Skeletal muscle cell (primary cell): ENCODE measurements at places on chromosomes 2 and 18.
A peak's percentile ranks its signal among the peaks of the same experiment; 100 is the strongest.

DNA sequence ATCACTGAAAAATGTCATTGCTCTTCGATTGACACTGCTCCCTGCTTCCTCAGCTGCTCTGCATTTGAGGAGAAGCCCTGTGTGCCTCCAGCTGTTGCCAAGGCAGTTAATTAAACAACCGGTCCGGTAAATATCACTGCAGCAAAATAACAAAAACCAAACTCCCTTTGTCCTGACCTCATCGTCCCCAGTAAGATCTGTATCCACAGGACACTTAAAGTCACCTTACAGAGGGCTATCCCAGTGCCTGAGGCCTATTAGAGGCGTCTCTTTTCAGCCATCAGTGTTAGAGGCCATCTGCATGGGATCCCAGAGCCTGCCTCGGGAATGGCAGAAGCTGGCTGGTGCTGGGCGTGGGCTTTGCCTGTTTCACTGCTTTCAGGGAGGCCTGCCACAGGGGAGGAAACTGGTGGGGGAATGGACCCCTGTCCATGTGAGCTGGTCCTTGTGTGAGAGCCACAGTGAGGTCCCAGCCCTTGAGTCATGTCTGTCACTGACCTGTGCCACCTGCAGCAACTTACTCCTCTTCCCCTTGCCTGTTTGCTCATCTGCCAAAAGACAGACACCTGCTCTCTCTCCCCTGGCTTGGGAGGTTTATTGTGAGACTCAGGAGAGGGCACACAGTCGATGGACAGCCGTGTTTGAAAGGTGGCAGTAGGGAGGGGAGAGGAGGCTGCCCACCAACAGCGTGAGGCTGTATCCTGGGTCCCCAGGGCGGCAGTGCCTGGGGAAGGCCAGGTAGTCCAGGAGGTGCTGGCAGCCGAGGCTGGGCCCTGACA lies 117.7 kb upstream of the MCFD2 start:
- no peak for DNase-seq

GRCh38 chr2:26016012-26016705 lies 17.7 kb upstream of the RAB10 start:
- no peak for DNase-seq

- DNase-seq = no peak
Measured at GRCh38 chr2:170298861-170299429, 121.0 kb downstream of the MYO3B start.

DNA sequence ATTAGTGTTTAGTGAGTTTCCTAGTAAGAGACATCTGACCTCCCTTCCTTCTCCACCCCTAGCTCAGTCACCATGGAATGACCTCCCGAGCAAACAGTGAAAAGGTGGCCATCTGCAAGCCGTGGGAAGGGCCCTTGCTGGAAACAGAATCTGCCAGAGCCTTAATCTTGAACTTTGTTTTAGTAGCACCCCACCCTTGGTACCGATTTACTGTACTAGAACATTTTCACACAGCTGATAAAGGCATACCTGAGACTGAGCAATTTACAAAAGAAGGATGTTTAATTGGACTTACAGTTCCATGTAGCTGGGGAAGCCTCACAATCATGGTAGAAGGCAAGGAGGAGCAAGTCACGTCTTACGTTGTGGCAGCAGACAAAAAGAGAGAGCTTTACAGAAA lies 655.8 kb downstream of the TSN start:
- DNase-seq = no peak

DNA sequence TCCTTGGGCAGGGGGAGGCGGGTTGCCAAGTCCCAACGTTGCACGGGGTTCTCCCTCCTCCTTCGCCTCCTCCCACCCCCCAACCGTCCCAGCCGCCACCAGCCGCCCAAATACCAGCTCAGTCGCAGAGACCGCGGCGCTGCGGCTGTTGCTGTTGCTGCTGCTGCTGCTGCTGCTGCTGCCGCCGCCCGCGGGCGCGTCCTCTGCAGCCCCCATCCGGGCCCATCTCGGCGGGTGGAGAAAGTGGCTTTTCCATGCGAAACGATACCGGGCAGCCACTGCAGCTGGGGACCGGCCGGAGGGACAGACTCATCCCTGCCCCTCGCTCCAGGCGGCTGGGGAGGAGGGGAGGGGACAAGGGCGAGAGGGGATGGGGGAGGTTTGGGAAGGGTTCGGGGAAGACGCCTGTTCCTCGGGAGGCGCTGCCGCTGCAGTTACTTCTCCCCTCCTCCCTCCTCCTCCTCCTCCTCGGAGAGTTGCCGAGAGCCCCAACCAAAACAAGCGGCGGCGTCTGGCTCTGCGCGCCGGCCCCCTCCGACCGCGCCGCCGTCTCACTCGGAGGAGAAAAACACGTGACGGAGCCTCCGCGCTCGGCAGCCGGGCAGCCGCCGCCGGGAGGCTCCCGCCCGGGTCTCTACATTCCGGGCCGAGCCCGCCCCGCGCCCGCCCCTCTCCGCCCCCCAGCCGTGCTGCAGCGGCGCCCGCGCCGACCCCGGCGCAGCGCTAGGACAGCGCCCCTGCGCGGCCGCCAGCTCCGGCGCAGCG lies at the start of gene IRS1:
IRS1 (minus strand) TSS at position 610 of the 765 bp plus-strand sequence. CDS start 1,082 bp downstream, outside the sequence.
- peak; percentile 57 for DNase-seq

- no peak for DNase-seq
Measured at GRCh38 chr18:7072593-7072992, 45.0 kb downstream of the LAMA1 start.

DNA sequence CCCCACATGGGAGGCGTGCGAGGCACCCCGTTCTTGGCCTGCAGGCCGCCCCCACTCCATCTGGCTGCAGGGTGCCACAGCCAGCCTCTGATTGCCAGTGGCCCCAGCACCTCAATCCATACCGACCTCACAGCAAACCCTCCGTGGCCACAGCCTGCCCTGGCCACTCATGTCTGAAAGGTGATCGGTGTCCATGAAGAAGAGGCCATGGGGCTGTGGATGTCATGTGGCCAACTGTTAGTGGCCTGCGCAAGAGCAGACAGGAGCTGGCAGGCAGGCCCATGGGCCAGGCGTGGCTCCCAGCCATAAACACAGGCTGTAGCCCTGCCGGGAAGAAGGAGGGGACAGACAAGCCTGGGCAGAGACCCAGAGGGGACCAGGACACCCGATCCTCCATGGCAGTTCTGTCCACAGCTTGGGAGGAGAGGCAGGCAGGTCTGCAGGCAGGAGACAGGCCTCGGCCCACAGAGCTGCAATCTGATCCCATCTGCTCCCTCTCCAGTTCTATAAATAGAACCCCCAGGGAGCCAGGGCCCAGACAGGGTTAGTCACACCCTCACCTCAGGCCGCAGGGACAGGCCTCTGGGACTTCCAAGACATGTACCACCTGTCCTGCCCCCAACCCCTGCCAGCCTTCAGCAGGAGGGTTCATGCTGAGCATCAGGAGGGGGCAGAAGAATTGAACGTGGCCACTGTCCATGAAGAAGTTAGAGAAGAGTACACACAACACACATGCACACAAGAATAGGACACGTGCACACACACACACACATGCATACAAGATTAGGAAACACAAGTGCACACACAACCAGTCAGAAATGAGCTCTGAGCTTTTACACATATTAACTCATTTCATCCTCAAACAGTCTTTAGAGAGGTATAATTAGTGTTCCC lies 16.9 kb downstream of the STEAP3 start:
- no peak for DNase-seq

GRCh38 chr2:221392228-221392881 lies 179.7 kb downstream of the EPHA4 start:
- DNase-seq = no peak

GRCh38 chr18:62346333-62347088 lies 21.4 kb downstream of the TNFRSF11A start:
- no peak for DNase-seq

DNA sequence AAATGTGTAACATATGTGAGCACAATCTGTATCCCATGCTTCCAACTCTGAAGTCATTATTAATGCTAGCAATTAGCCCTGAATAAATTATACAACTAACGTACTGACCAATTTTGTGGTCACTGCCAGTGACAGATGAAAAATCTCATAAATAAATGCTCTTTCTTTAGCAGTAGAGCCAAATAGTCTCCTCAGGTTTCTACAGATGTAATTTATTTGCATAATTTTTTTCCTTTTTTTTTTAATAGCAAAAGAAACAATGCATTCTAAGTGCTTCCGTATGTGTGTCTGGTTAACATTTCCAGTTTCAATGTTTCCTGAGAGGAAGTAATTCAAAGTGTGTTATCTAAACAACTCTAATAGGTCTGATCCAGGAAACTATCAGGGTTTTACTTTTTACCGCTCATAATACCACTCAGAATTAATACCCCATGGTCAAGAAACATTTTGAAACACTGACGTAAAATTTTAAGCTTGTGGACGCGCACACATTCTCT lies 108.4 kb downstream of the MEP1B start:
- DNase-seq = no peak

DNA sequence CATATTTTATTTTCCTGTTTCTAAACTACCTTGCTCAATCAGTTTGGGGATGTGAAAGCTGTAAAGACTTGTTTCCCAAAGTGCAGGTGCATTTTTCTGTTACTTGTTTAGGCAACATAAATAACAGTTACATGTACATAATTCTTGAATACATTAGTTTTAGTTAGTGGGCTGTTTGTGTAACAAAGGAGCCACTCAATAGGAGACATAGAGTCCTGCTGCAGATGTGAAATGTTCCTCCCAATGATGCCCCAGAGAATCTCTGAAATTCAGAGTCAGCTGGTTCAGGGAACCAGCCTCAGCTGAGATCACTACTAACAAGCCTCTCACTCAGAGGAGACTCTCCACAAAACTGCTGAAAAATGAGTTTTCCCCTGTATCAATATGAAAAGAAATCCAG lies 91.5 kb upstream of the TWSG1 start:
- no peak for DNase-seq

- no peak for DNase-seq
Measured at GRCh38 chr2:227687189-227687588, 20.6 kb downstream of the SCYGR5 start.

DNA sequence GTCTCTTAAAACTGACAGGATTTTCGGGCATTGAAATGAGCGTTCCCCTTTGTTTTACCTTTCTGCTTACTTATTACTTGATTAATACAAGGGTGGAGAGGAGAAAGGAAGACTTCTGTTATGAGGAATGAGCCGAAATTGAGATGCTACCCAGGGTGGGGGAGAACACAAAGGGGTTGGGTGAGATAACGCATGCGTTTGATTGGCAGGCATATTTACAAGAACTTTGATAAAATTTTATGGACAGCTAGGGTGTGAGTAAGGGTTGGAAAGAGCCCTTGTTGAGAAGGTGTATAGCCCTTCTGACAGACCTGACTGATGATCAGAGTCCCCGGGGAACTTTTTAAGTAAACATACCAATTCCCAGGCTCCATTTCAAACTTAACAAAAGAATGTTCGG lies 1.8 kb downstream of the RNF138 start:
- no peak for DNase-seq

DNA sequence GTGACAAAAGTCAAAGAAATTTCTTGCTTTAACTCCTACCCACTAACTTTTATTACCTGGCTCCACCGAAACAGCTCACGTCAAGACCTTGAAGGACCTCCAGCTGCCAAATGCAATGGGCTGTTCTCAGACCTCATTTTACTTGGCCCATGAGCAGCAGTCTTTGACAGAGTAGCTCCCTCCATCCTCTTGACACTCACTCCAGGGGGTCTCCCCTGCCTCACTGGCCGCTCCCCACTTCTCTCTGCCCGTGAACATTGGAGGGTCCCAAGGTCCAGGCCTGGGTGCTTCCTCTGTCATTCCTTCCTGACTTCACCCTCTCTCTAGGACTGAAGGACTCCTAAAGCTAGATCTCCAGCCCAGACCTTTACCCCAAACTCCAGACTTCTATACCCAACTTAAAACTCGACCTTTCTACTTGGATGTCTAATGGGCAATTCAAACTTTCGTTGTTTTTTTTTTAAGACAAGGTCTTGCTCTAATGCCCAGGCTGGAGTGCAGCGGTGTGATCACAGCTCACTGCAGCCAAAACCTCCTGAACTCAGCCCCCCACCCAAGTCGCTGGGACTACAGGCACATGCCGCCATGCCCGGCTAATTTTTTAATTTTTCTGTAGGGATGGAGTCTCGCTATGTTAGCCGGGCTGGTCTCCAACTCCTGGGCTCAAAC lies 92.9 kb upstream of the ST3GAL5 start:
- DNase-seq = no peak

DNA sequence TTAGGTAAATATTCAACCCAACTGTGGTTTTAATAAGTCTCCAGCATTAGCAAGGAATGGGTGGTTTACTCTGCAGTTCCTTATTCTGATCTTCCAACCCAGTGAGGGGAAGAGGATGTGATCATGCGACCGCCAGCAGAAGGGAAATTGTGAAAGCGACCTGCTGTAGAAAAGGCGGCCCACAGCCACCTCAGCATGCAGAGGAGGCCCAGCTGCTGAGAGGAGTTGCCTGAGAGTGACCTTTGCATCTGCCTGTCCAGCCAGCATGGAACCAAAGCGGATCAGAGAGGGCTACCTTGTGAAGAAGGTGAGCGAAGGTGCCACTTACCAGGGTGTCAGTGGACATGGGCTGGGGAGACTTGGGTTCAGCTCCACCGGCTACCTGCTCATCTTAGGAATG lies at the start of gene PLEK:
PLEK (plus strand) TSS at position 196 of the 400 bp plus-strand sequence; CDS start at position 266, 70 bp downstream.
- no peak for DNase-seq

GRCh38 chr2:120715353-120715752 lies 20.3 kb upstream of the GLI2 start:
- no peak for DNase-seq

DNA sequence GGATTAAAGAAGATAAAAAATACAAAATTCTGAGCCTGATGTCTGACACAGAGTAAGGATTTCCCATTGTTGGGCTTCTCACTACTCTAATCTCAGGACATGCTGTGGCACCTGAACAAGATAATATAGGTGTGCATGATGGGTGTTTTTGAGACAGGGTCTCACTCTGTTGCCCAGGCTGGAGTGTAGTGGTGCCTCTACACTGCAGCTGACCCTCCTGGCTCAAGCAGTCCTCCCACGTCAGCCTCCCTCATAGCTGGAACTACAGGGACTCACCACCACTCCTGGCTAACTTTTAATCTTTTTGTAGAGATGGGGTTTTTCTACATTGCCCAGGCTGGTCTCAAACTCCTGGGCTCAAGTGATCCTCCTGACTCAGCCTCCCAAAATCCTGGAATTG lies 32.9 kb downstream of the SOX11 start:
- no peak for DNase-seq

GRCh38 chr18:50279752-50280151 lies 1.6 kb downstream of the MBD1 start:
- DNase-seq = no peak

DNA sequence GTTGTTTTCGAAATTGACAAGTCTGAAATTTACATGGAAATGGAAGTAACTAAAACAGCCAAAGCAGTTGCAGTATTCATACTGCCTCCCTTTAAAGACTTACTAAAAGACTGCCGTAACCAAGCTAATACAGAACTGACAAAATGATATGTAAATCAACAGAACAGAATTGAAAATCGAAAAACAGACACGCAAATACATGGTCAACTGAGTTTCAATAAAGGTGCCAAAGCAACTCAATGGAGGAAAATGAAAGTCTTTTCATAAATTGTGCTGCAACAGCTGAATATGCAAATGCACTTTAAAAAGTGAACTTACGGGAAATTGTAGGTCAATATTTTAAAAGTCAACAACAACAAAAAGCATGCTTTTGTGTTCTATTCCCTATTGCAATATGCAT lies 34.2 kb downstream of the TMEM131 start:
- no peak for DNase-seq

- no peak for DNase-seq
Measured at GRCh38 chr2:224310943-224311625, 90.8 kb downstream of the FAM124B start.

GRCh38 chr18:23632615-23633014 lies 30.1 kb downstream of the ANKRD29 start:
- no peak for DNase-seq
